ENCODE measurements at places on chromosomes 1 and 21.

DNA sequence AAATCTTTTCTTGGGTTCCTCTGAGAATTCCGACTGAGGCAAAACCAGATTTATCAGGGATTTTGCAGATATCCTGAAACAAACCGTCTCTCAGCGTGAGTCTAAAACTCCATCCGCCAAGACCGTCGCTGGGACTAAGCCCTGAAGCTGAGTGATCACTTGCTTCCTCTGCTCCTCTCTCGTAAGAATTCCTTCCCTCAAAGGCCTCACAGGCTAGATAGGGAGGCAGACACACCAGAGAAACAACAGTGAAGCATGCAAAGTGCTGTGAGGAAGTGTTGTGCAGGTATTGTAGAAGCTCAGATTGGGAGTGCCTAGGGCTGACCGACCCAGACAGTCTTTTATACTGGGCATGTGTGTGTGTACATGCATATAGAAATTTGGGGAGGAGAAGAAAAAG, 119.1 kb downstream of the RGS7 start:
- no peak for DNase-seq

- DNase-seq, result no peak
Observed at GRCh38 chr1:21622466-21623315, 46.5 kb downstream of the RAP1GAP start.

- no peak for DNase-seq
Observed at GRCh38 chr1:3631320-3632260, 6.8 kb downstream of the TPRG1L start.

- no peak for DNase-seq
Observed at GRCh38 chr1:1196431-1197187, 9.8 kb downstream of the TNFRSF18 start.

GRCh38 chr21:42722153-42722552, 68.7 kb downstream of the PDE9A start:
- DNase-seq, result no peak

- DNase-seq, result no peak
Observed at GRCh38 chr21:21714426-21714825, 716.2 kb downstream of the NCAM2 start.
